Stimulated activated CD8-positive, alpha-beta memory T cell treated with anti-CD3 and anti-CD28 coated beads, Interleukin-12 subunit alpha, Interleukin-12 subunit beta, amount 100 ng/mL, for 1 hour (primary cell): ENCODE measurements at places on chromosomes 6 and 20.

DNA sequence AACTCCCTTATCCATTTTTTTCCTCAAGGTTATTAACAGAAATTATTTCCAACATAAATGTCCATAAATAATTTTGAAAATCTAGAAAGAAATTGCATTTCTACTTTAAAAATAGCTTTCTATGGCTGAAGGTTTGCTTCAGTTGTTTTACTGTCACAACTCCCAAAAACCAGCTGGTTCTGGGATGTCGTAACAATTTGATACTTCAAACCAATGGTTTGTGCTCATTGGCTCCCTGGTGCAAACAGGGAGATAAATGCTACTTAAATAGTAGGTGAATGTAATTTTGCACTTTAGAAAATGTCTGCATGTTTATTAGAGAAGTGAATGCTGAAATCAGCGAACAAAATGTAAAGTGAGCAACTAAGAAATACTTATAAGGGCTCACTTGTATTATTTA, 31.1 kb downstream of the LAMA2 start:
- DNase-seq = no peak

DNA sequence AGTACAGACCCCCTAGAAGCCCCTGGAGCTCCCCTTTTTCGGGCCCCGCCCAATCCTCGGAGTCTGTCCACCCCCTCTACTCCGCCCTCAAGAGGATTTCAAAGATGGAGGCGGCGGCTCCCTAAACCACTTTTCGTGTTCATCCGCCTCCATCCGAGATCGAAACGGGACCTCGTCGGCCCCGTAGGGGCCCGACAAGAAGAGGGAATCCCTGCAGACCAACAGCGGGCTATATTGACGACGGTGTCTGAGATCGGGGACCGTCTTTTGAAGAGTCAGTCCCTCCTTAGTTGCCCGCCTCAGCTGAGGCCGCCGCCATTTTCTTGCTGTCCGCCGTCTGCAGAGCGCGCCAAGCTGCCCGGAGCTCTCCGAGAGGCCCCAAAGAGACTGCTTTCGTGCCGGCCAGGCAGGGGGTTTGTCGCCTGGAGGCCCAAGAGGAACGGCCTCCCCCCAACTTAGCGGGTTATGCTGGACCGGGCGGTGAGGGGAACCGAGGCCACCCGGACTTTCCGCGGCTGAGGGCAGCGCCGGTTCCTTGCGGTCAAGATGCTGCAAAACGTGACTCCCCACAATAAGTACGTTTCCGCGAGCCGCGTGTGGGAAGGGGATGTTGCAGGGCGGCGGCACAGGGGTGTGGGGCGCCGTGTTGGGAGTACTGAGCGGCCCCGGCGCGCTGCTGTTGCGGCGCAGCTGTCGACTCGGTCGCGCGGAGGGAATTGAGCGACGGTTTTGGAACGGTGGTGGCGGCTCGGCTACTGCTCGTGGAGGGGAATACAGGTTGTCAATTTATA, 4.2 kb downstream of the BRD2 start:
- DNase-seq = no peak

DNA sequence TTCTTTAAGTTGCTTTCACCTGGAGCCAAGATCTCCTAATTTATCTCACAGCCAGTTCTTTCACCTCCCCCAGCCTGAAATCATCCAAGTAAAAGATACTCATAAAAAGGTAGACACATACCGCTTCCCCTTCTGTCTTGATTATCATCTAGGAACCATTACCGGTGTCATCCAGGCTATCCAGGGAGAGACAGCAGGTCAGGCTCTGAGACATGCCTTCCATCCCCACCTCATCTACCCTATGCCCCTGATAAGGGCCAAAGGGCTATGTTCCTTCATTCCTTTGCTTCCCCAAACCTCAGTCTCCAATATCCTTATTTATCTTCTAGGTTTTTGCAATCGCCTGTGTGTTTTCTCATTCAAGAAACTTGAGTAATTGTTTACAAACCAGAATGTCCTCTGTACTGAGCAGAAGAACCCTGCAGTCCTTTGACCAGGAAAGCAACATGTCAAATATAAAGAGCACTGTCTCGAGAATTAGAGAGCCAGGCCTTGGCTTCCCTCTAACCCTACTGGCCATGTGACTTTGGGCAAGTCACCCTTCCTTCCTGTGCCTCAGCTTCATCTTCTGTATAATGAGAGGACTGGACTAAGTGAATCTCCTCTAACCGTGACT, 41.0 kb downstream of the TNFRSF21 start:
- DNase-seq = no peak

DNA sequence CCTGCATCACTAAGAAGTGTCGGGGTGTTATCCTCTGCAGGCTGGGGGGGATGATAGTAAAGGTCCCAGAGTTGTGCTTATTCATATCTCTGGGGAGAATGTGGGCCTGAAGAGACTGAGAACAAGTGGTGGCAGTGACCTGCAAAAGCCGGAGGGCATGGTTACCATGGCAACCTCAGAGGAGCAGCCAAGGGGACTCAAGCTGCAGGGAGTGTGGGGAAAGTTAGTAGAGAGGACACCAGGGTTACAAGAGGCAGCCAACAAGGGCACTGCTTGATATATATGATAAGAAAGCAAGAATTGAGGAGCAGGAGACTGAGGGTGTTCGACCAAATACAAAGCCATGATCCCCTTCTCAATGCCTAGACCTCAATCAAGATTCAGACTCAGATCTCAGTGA, 46.1 kb downstream of the HLA-F start:
- no peak for DNase-seq

GRCh38 chr20:62797671-62798532, 1.6 kb downstream of the MRGBP start:
- no peak for DNase-seq

DNA sequence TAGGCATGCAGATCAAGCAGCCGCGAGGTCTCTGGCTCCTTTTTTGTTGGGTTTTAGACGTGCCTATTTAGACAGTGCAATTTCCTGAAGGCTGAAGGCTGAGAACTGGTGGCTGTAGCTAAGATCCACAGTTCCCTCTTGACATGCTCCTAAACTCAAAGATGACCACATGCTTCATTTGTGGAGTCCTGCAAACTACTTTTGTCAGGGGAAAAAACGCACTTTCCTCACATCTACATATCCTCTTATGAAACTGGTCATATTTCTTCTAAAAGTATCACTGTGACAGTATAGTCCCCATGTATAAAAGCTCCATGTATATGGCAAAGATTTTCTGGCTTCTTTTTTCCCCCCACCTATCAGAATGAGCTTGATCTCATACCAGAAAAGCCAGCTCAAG, 30.7 kb downstream of the LYRM4 start:
- no peak for DNase-seq

DNA sequence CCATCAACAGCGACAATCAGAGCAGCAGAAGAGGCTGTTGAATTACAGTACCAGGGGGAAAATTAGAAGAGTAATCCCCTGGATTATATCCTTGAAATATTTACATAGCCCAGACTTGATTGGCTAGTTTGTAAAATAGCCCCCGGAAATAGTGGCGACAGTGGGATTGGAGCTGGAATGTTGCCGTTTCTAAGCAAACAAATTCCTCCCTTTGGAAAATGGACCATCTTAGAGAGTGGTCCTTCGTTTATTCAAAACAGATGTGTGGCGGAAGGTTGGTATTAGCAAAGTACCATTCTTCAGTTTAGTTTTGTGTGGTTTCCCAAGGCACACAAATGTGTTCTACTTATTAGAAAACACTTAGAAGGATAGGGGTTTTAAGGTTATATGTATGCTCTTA, 4.5 kb upstream of the EPB41L2 start:
- DNase-seq = no peak

DNA sequence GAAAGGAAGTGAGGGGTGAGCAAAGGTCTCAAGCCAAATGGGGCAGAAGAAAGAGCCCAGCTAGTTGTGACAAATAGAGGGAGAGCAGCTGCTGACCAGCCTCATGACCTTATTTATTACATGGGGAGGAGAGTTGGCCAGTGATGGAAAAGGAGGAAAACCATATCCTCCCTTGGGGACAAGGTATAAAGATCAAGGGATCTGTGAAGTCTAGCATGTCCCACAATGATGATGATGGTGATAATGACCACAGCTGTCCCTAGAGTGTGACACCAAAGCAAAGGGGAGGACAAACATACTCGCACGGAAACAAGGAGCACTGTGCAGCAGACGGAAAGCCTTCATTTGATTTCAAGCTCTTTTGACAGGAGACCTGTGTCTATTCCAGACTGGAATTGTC, 190.4 kb upstream of the MCHR2 start:
- DNase-seq = no peak

GRCh38 chr6:119514345-119514744, 164.8 kb upstream of the MAN1A1 start:
- DNase-seq = no peak

GRCh38 chr6:26304797-26305640, 60.0 kb upstream of the BTN3A2 start:
- no peak for DNase-seq

GRCh38 chr6:12009180-12009685, 2.9 kb upstream of the HIVEP1 start:
- DNase-seq = no peak

DNA sequence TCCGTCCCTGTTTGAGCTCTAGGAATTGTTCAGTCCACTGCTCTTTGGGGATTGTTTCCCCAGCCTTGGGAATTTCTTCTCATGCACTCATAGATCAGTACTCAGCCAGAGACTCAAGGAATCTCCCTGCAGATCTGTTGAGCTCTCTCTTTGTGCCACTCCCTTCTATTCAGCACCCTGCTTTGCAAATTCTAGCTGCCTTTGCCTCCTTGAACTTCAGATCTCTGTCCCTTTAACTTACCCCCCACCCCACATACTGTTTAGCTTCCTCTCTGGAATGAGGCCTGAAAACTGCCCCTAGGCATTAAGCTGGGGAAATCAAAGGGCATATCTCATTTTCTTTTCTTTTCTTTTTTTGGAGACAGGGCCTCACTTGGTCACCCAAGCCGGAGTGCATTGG, 30.5 kb downstream of the QRSL1 start:
- DNase-seq = no peak

GRCh38 chr6:118012944-118013343, 105.9 kb downstream of the SLC35F1 start:
- no peak for DNase-seq

DNA sequence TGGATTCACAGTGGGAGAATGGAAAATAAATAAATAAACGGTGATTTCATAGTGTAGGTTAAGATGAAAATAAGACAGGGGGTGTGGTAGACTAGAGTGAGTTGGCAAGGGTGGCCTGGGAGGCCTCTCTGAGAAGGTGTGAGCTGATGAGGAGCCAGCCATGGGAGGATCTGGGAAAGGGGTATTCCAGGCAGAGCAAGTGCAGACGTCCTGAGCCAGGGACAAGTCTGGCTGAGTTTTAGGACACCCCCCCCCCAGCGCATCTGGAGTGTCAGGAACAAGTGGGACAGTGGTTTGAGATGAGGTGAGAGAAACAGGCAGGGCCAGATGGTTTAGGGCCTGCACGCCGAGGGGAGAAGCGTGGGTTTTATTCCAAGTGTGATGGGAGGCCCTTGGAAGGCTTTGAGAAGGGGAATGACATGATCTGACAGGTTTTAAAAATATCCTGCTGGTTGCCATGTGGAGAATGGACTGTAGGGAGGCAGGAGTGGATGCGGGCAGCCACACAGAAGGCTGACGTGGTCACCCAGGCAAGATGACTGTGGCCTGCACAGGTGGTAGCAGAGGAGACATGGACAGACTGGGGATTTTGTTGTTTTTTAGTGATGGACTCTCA, 21.1 kb upstream of the CCM2L start:
- no peak for DNase-seq

GRCh38 chr6:139776041-139776440, 401.6 kb upstream of the CITED2 start:
- no peak for DNase-seq

- DNase-seq = no peak
Measured at GRCh38 chr20:56411759-56412472, at the start of gene CASS4. Gene CASS4 (plus strand): TSS chr20:56412260. CDS start chr20:56412459, 199 bp downstream.

- DNase-seq = no peak
Measured at GRCh38 chr20:5234158-5234557, 82.6 kb downstream of the PROKR2 start.

- DNase-seq = no peak
Measured at GRCh38 chr6:36025932-36026327, 1.5 kb upstream of the SLC26A8 start.

DNA sequence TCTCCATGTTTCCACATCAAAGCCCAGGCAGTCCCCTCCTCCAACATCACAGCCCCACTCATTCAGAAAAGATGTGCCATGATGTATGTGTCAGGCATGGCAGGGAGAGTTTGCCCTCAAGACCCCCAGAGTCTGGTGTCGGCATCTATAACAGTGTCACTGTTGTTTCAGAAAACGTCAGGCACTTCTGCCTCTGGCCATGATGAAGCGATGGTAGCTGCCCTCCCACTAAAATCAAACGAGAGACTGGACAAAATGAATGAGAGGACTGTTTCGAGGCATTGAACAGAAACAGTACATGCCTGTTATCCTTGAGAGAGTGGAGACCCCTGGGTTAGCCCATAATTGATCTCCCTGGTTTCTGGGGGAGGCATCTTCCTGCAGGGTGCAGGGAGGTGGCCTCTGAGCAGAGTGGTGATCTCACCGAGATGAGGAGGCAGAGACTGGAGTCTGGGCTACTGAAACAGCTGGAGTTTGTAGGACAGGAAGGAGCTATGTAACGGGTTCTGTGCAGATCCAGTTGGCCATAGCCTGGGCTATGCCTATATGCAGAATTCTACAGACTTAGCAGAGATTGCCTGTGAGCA, 144.5 kb downstream of the SYCP2 start:
- no peak for DNase-seq

- DNase-seq = no peak
Measured at GRCh38 chr6:84866715-84867114, 102.3 kb upstream of the TBX18 start.

DNA sequence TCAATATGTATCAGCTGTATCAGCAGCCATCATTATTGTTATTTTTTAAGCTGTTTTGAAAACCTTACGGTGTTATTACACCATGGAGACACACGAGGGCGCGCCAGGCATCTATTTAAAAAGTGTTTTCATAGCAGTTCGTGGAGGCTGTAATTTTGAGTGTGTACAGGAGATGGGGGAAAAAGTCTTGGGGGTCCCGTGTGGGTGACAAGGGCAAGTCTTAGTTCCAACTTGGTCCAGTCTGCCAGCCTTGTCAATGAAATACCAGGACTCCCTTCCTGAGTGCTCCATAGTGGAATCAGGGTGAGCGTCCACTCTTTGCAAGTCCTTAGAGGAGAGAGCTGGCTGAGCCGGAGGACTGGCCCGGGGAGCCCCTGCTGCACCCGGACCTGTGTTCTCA, 43.3 kb downstream of the SLC2A10 start:
- peak; percentile 24 for DNase-seq

- no peak for DNase-seq
Measured at GRCh38 chr6:147793871-147794643, 285.6 kb downstream of the SAMD5 start.

GRCh38 chr20:1242530-1242929, 16.7 kb downstream of the RAD21L1 start:
- DNase-seq = no peak
